ENCODE measurements at places on chromosomes 6 and 20.
A peak's percentile ranks its signal among the peaks of the same experiment; 100 is the strongest.

DNA sequence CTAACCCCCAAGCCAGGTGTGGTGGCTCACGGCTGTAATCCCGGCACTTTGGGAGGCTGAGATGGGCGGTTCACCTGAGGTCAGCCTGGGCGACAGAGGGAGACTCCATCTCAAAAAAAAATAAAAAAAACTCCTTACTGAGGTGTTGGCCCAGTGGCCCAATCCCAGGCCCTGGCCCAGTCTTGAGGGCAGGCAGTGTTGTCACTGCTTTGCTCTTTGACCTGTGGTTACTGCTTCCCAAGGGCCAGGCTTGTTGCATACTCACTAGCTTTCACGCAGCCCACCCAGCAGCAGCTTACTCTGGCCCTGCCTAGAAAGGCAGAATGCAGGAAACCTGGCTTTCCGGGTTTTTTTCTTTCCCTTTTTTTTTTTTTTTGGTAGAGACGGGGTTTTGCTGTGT is 13.2 kb downstream of the CNPY3 start:
- no peak for DNase-seq

- DNase-seq = no peak
Measured at GRCh38 chr6:111447051-111447450, 36.0 kb downstream of the REV3L start.

GRCh38 chr20:50303573-50304500 is 113.2 kb downstream of the CEBPB start:
- peak; percentile 55 for DNase-seq

GRCh38 chr20:60223174-60223573 is 265.0 kb downstream of the CDH26 start:
- DNase-seq = no peak

- no peak for DNase-seq
Measured at GRCh38 chr20:42963796-42964195, 225.9 kb downstream of the PTPRT start.

DNA sequence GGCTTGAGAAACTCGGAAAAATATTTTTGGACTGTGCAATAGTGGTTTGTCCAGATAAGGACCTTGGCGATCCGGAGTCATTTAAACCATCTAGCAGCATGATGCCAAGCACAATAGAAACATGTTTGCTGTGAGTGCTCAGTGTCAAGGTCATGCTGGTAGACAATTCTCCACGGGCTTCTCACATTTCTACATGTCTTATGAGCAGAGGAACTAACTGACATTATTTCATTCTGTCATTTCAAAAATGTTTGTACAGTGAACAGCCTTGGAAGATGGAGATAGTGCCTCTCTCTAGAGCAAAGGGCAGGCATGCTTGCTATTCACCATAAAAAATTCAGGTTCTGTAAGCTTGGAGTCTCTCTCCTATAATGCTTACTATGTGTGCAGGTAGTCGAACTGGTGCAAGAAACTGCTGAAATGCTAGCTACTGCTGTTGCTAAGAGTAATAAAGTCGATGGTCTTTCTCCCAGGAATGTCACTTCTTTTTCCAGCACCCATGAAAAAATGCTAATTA is 25.4 kb upstream of the CCN2 start:
- no peak for DNase-seq

DNA sequence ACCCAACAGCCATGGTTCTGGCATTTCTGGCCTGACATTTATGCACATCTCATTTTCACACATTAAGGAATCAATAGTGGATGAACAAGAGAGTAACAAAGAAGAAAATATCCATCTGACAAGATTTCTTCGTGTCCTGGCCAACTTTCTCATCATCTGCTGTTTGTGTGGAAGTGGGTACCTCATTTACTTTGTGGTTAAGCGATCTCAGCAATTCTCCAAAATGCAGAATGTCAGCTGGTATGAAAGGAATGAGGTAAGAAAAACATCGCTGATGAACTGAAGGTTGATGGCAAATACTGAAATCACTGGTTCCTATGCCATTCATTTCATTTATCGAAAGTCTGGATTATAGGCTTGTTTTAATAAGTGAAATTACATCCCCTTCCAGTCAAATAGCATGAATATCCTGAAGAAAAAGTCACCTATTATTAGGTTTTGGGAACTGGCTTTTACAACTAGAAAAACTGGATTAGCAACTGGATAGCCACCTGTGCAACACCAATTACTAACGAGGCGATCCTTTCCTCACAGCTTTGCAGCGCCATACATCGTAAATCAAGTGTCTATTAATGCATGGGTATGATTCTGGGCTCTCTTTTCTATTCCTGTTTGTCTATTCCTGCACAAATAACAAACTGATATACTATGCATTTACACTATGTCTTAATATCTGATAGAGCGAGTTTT is 50.2 kb upstream of the NOP56 start:
- DNase-seq = peak; percentile 33

- no peak for DNase-seq
Measured at GRCh38 chr6:31631209-31631608, 10.7 kb downstream of the PRRC2A start.

GRCh38 chr20:57428324-57429158 is 37.3 kb downstream of the RBM38 start:
- no peak for DNase-seq

All from DMS53 (cell line).